Right renal cortex interstitium (tissue), 3 donors: ENCODE measurements at places on chromosomes 13 and 19.

- DNase-seq = no peak
Observed at GRCh38 chr19:48206397-48207093, 36.1 kb downstream of the ZSWIM9 start.

GRCh38 chr13:33322965-33323668, 37.6 kb upstream of the STARD13 start:
- no peak for DNase-seq

DNA sequence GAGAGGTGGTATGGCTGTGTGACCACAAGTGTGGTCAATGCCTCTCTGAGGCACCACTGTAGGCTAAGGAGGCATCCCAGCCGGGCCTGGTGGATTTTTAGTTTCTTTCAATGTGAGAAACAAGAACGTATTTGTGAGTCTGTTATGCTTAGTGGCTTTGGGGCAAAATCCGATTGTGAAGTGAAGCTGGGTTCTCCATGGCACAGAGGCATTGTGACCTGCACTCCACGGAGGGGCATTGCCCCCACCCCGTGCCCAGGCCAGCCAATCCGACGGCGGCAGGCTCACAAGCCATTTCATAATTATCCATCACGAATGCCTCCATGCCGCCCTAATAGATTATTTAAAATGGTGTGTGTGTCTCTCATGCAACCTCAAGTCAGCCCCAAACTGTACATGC, 151.6 kb downstream of the ZNF536 start:
- DNase-seq = no peak

- DNase-seq = no peak
Observed at GRCh38 chr13:72165276-72165675, 298.3 kb upstream of the DACH1 start.

- DNase-seq = no peak
Observed at GRCh38 chr13:101711307-101712025, 259.0 kb downstream of the ITGBL1 start.

GRCh38 chr13:46172531-46172991, 9.4 kb downstream of the LCP1 start:
- DNase-seq = no peak

DNA sequence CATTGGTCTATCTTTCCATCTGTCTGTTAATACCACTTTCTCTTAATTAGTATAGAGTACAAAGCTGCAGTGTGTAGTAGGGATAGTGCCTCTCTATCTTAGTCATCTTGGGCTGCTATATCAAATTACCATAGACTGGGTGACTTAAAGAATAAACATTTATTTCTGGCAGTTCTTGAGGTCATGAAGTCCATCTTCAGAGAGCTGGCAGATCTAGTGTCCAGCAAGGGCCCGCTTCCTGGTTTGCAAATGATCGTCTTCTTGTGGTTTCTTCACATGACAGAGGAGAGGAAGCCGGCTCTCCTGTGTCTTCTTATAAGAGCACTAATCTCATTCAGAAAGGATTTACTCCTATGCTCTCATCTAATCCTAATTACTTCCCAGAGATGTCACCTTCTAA, 6.1 kb downstream of the ZNF700 start:
- no peak for DNase-seq

DNA sequence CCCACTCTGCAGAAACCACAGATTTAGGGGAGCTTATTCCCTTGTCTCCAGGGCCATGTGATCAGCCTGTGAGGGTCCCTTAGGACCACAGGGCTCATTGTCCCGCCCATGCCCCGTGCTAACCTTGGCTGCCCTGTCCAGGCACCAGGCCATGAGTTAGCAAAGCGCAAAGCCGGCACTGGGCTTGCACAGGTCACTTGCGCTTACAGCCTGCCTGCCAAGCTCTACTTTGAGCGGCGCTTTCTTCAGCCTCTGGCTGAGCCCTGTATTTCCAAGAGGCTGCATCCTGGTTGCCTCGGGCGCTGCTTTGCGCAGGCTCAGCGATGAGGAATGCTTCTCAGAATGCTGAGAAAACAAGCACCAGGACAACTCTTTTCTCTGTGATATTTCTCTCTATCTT, 188.0 kb downstream of the TDRD3 start:
- DNase-seq = no peak

GRCh38 chr19:51081476-51081875, 1.2 kb downstream of the KLK14 start:
- no peak for DNase-seq

DNA sequence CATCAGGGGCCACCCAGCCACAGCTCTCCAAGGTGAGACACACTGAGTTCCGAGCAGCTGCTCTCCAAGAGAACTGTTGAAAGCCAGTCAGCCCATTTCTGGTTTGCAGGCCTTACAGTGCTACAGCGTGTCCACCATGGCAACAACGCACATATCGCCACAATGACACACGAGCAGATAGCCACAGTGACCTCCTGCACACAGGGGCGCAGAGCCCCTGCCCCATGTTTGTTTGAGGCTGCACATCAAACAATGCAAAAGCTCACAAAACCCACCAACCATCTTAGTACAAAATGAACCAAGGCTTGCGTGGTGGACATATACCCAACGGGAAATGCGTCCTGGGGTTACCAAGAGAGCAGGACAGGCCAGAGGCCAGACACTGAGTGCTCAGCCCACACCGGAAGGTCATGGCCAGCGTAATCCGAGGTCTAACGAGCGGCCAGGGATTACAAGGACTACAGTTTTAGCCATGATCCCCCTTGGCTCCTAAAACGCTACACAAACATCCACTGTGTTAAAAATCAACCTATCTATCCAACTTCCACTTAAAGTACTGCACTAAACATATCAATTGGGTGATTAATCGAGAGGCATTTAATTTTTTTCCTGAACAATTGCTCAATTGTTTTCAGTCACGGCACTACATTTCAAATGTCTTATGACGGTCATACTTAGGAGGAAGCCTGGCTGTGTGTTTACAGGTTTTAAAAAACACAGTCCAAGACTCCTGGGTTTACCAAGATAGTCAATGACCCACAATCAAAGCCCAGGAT, 56.0 kb downstream of the STK24 start:
- DNase-seq = no peak

- no peak for DNase-seq
Observed at GRCh38 chr19:47135156-47135555, 4.5 kb downstream of the SAE1 start.

DNA sequence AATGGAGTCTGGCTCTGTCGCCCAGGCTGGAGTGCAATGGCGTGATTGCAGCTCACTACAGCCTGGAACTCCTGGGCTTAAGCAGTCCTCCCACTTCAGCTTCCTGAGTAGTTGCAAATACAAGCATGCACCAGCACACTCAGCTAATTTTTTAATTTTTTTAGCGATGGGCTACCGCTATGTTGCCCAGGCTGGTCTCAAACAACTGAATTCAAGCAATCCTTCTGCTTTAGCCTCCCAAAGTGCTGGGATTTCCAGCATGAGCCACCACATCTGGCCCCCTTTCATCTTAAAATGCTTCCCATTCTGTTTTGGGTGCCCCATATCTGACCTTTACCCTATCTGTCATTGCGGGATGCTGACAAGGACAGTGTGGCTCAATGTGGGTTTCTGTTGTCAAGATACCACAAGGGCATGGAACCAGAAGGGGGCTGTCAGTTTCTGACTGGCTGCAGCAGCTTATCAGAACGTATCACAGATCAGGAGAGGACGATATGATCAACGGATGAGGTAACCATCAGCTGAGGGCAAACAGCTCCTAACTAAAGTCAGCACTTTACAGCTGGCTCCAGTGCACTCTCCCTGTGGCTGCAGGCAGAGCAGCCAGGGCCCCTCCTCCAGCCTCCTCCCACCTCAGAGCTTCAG, 32.4 kb downstream of the GPR42 start:
- no peak for DNase-seq

GRCh38 chr19:15241259-15241910, 9.1 kb upstream of the EPHX3 start:
- DNase-seq = no peak

- no peak for DNase-seq
Observed at GRCh38 chr13:69324090-69324886, 783.3 kb upstream of the ATXN8OS start.

DNA sequence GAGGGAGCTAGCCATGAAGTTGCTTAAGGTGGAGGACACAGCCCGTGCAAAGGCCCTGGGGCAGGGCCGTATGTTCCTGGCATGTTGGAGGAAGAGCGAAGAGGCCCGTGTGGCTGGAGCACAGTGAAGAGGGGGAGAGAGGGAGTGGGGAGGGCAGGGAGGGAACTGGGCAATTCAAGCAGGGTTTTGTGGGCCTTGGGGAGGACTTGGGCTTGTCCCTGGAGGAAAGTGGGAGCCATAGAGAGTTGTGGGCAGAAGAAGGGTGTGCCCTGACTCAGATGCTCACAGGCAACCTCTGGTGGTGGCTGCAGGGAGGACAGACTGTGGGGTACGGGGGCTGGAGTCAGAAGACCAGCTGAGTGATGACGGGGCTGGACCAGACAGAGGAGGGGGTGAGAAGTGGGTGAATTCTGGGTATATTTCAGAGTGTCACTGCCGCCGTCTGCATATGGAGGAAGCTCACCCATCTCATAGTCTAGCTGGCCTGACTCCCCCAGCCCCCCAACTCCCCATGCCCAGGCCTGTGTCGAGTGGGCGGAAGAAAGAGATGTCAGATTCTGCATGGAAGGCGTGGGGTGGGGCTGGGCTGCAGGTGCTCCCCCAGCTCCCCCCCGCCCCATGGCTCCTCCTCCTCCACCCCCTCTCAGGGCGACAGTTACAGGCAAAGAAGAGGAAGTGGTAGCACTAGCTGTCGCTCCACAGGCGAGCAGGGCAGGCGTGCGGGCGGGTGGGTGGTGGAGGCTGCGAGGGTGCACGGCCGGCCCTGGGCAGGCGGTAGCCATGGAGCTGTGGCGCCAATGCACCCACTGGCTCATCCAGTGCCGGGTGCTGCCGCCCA, at the start of gene VAV1:
VAV1 (plus strand) TSS at position 681 of the 838 bp plus-strand sequence; CDS start at position 781, 100 bp downstream.
- no peak for DNase-seq

DNA sequence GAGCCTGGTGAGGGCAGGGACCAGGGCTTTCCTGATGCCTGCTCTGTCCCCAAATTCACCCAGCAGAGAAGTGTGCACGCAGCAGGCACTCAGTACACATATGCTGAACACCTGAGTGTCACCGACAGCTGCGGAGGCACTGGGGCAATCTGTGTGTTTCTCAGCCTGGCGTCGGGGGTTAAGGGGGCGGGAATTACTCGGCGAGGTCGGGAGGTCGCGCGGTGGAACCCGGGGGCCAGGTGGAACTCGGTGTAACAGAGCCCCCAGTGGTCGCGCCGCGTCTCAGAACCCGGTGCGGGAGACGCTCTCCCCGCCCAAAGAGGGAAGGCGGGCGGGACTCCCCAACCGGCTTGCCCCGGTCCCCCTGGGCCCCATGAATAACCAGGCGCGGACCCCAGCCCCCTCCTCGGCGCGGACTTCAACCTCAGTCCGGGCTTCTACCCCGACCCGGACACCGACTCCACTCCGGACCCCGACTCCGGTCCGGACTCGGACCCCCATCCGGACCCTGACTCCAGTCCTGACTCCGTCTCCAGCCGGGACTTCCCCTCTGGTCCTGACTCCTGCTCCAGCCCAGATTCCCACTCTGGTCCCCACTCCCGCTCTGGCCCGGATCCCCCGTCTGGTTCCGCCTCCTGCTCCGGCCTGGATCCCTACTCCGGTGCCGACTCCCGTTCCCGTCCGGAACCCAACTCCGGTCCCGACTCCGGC, at the start of gene SELENOV:
SELENOV (plus strand) TSS at position 300 of the 711 bp plus-strand sequence; CDS start at position 374, 74 bp downstream.
- DNase-seq = peak; percentile 68

DNA sequence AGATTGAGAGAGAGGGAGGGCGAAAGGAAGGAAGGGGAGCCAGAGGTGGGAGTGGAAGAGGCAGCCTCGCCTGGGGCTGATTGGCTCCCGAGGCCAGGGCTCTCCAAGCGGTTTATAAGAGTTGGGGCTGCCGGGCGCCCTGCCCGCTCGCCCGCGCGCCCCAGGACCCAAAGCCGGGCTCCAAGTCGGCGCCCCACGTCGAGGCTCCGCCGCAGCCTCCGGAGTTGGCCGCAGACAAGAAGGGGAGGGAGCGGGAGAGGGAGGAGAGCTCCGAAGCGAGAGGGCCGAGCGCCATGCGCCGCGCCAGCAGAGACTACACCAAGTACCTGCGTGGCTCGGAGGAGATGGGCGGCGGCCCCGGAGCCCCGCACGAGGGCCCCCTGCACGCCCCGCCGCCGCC, at the start of gene TNFSF11:
TNFSF11 (plus strand) TSS at position 142 of the 400 bp plus-strand sequence; CDS start at position 294, 152 bp downstream.
- no peak for DNase-seq

DNA sequence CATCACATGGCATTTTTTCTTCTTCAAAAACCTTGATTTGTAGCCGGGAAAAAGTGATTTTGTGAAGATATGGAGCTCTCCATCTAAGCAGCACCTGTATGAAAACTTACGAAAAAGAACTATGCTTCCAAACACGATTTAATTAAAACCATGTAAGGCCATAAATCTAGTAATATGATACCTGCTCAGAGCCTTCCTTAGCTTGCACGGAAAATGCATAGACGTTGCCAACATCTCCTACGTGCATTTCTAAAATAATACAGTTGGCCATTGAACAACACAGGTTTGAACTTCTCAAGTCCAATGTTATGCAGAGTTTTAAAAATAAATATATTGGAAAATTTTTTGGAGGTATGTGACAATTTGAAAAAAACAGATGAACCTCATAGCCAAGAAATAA, 59.1 kb upstream of the RNF113B start:
- no peak for DNase-seq

DNA sequence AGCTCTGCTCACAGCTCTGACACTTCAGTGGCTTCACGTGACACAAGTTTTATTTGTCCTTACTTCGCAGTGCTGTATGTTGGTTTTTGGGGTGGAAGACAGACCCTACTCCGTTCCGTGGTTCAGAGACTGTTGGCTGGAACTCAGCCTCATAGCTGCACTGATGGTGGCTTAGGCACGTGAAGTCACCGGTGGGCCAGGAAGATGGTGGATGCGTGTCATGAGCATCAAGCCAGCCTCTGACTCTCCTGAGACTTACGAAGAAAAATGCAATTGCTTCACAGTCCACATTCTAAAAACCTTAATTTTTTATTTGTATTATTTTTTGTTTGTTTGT, 161.4 kb upstream of the SOX1 start:
- no peak for DNase-seq

DNA sequence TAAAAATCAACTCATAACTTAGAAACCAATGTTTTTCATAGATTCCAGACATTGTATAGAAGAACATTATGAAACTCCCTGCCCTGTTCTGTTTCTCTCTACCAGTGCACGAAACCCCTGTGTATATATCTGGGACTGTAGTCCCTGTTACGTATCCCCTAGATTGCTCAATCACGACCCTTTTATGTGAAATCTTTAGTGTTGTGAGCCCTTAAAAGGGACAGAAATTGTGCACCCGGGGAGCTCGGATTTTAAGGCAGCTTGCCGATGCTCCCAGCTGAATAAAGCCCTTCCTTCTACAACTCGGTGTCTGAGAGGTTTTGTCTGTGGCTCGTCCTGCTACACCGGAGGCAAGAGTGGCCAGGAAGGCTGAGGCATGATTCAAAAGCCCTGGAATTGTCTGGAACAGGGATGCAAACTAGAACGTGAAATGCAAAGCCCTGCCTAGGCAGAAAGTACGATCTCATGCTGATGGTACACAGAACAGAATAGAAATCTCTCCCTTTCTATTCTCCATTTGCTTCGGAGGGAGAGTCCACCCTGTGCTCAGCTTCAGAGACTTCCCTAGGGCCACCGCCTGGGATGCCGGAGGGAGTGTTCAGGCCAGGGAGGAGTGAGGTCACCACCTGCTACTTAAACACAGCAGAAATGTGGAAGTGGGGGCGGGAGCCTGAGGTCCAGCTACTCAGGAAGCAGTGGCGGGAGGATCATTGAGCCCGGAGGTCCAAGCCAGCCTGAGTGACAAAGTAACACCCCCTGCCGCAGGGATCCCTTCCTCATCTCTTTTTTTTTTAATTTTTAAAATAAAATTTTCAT, 758 bp upstream of the ZNF888 start:
- DNase-seq = no peak

GRCh38 chr19:49605605-49606004, 14.6 kb downstream of the PRR12 start:
- no peak for DNase-seq
